ENCODE measurements at places on chromosomes 12 and 14. TPM values are rescaled to one million over a fixed set of nuclear protein-coding genes. Genes with fewer than 3 reads are reported as not detected.

The RIMBP2 gene
- 5.3 TPM for total RNA-seq

The ADGRD1 gene
- 89.9 TPM for total RNA-seq

The LTB4R gene
- 3.7 TPM for total RNA-seq

The CCDC38 gene
- total RNA-seq = 0.49 TPM

DNA sequence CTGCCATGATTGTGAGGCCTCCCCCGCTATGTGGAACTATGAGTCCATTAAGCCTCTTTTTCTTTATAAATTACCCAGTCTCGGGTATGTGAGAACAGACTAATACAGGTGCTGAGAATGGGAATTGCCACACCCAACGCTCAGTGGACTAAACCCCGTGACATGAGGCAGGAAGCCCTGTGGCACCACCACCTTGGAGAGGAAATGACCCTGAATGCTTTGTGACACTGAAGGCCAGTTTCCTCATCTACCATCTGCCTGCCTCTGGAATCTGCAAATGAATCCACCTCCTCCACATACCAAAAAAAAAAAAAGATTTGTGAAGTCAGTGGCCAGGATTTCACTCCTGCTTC, 41.6 kb downstream of the NT5DC3 start:
- no peak for DNase-seq

GRCh38 chr12:4780641-4781611, 60.7 kb downstream of the GALNT8 start:
- no peak for DNase-seq

DNA sequence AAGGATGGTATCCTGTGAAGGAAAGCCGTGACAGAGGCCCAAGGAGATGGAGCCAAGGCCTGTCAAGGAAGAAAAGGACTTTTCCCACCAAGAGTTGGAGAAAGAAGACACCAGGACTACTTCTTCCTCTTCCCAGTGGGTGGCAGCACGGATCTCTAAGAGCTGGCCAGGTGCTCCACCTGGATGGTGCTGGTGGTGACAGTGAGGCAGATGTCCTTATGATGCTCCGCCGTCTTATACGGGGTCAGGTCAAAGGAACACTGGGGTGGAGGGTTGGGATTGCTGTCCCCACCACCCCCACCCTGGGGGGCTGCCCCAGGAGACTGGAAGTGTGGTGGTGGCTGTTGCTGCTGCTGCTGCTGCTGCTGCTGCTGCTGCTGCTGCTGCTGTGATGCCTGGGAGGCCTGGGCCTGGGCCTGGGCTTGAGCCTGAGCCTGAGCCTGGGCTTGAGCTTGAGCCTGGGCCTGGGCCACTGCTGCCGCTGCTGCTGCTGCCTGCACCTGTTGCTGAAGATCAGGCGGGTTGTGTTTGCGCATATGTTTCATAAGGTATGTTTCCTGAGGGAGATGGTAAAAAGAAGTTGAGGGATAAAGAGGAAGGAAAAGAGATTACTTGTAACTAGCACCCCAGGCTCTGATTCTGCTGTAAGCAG, 4.8 kb upstream of the ING4 start:
- no peak for DNase-seq

DNA sequence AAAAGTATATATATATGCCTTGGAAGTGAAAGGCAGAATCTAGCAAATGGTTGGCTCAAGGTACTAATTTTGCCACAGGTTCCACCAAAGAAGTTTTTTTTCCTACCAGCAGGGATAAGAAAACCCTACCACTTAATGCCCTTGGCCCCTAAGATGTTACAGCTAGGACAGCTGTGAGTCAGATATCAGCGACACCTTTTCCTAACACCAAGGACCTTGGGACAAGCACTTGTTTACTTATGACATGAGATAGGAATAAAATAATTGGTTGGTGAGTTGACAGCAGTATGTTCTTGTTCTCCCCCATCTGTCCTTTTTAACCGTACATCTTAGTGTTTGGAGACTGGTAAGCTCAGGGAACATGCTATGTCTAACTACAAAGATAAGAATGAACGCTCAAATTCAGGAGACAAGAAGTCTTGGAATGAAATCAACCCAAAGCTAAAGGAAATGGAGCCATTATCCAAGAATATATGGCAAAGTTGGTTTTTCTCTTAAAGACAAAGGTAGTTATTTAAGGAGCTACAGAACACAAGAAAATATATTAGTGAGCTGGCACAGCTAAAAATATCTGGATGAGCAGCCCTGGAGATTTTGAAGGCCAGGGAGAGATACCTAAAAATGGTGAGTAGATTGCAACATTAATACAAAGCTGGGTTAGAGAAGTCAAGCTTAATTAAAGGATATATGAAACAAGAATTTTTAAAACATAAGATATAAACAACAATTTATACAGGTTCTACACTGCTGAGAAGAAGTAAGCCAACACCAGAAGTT, 126.8 kb downstream of the TMTC1 start:
- no peak for DNase-seq

- no peak for DNase-seq
Measured at GRCh38 chr14:77485901-77486678, 12.5 kb downstream of the ISM2 start.

DNA sequence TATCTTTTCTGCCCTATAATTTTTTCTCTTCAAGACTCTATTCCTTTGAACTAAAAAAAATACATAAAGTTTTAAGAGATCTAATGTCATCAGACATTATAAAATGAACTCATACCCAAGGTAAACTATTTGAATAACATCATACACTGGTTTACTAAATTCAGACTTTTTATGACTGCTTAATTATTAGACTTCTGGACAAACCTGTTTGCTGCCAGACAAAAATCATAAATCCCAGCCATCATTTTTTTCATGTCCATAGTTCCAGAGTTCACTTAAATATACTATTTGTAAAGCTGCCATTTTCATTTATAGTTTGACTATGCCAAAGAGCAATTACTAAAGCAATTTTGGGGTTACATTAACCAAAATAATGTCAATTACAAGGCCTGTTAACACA, 34.0 kb downstream of the USP44 start:
- DNase-seq = no peak

DNA sequence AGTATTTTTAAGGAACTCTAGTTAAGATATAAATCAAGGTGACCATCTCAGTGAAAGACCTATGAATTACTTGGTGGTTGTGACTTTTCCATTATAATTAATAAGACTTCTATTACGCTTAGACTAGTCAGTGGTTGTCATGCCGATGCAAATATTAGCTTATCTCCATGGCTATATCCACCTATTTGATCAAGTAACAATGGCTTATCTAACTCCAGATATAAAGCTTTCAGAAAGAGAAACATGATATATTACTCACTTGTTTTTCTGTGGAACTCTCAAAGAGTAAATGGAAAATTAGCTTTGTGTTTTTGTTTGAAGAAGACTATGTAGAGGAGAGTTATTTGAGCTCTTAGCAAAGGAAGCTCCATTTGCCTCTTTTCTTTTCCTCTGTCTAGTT, 323.8 kb upstream of the DCN start:
- DNase-seq = no peak

GRCh38 chr12:125540580-125541204, 475.5 kb downstream of the AACS start:
- DNase-seq = no peak

GRCh38 chr14:43041976-43042375, 1435.3 kb downstream of the LRFN5 start:
- DNase-seq = no peak

GRCh38 chr12:63440048-63440447, 228.2 kb downstream of the DPY19L2 start:
- no peak for DNase-seq
